Suppressor macrophage treated with lipopolysaccharide for 1 hour (primary cell): ENCODE measurements at places on chromosomes 3 and 15.

DNA sequence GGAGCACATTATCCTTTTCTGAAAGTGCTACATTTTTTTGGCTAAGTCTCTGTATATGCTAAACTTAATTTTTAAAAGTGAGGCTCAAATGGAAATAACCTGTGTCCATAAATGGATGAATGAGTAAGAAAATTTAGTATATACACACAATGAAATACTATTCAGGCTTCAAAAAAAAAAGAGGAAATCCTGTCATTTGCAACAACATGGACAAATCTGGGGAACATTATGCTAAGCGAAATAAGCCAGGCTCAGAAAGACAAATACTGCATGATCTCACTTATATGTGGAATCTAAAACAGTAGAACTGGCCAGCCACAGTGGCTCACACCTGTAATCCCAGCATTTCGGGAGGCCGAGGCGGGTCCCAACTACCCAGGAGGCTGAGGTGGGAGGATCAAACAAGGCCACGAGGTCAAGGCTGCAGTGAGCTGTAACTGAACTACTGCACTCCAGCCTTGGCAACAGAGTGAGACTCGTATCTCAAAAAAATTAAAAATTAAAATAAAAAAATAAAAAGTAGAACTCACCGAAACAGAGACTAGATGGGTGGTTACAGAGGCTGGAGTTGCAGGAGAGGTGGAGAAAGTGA is 25.8 kb downstream of the CCDC12 start:
- DNase-seq, result peak; percentile 58

- DNase-seq, result no peak
Observed at GRCh38 chr3:12483410-12483809, 870 bp upstream of the TSEN2 start.

GRCh38 chr3:64756398-64756986 is 68.7 kb upstream of the ADAMTS9 start:
- peak; percentile 4 for DNase-seq

GRCh38 chr3:144384241-144384979 is 412.8 kb downstream of the DIPK2A start:
- no peak for DNase-seq

DNA sequence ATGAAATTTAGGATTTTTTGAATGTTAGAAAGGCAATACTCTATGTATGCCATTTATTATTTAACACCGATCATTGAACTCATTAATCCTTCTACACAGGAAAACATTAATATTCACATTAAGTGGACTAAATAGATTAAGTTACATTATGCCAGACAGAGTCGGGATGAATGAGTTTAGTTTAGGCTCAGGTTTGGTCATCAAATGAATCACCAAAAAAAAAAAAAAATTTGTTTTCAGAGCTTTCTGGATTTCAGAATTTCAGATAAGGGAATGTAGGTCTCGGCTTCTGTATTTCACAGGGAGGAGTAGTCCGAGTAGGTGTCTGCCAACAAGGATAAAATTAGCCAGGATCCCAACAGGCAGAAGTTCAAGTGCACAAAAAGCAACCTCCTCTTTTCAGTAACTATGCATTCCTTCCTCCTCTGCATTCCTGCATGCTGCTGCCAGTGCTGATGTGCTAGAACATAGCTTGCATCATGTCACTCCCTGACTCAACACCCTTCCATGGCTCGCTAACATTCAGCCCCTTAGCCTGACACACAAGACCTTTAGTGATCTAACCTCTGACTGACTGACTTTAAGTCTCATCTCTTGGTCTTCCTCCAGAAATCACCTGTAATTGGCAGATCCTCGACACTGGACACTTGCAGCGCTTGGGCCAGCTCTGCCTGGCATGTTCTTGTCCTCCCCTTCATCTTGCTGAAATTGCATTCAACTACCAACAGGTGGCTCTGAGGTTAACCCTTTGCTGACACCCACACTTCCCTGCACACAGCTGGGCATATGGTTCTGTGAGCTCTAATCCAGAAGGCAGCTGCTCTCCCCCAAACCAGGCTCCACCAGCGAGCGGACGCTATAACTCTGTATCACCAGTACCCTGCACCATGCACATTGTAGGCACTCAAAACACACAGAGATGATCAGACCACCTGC is 145.4 kb upstream of the PROK2 start:
- DNase-seq, result peak; percentile 38

DNA sequence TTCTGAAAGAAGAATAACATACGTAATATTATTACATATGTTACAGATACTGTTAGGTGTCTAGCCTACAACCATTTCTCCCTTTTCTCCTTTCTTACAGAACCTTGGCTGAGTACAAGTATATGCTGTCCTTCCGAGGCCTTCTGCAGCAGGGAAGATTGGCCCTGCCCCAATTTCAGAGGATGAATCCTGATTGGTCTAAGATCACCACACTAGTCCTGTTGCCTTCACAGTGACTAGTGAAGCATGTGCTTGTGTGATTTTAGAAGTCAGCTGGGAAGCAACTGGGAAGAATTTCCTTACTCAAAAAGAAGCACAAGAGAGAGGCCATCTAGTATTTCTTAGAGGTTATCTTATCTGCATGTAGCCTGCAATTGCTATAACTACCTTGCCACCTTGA is 30.6 kb upstream of the MECOM start:
- no peak for DNase-seq

- no peak for DNase-seq
Observed at GRCh38 chr3:118511402-118511801, 523.2 kb downstream of the IGSF11 start.

DNA sequence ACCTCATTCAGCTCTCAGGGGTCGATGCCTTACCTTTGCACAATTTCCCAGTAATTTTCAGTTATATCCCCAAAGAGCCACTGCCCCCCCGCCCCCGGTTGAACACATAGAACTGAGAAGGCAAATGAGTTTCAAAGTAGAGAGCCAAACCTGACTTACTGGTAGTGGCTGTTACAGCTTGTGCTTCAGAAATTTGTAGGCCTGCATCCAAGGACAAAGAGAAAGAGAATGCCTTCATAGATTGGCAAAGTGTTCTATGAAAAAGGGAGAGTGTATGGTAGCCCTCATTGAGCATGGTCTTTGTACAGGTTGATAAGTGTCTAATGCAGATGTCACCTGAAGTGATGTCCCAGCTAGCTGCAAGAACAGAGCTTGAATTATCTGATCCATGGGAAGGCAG is 13.9 kb downstream of the SEMA6D start:
- DNase-seq, result no peak

DNA sequence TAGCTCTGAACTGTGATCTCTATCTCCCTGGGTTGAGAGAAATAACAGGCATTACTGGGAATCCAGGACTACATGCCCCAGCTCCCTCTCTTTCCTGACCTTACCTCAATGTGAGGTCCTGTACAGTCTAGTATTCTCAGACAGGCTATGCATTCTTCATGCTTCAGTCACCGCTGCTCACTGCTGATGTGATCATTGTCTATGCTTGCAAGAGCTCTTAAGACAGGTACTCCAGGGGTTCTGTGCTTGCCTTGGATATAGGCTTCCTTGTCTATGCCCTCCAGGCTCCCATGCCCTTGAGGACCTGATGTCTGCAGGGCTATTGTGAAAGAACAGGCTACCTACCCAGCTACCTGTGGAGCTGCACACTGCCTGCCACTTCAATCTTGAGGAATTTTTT is 183.6 kb downstream of the MBNL1 start:
- DNase-seq, result no peak

- no peak for DNase-seq
Observed at GRCh38 chr3:15659254-15659975, 57.9 kb downstream of the BTD start.

DNA sequence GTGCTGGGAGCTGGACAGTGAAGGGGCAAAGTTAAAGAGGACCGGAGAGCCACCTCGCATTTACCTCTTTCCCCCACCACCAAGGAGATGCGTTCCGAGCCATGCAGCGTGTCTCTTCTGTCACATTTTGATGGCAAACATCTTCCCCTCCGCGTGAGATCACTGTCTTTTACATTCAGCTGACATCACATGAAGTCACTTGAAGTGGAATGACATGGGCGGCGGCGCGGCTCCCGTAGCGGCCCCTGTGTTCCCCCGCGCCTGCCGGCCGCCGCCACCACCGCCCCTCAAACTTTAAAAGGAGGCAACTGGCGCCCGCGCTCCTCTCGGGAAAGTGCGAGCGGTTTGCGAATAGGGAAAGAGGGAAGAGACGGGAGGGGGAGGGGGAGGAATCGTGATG is at the start of gene FEZF2:
Gene FEZF2, minus strand, starts transcription at position 336 of the 400 bp plus-strand sequence. CDS start 682 bp downstream, outside the sequence.
- no peak for DNase-seq

- peak; percentile 39 for DNase-seq
Observed at GRCh38 chr3:133377396-133377795, 22.5 kb upstream of the BFSP2 start.

GRCh38 chr3:177689869-177690268 is 492.6 kb upstream of the TBL1XR1 start:
- peak; percentile 46 for DNase-seq

DNA sequence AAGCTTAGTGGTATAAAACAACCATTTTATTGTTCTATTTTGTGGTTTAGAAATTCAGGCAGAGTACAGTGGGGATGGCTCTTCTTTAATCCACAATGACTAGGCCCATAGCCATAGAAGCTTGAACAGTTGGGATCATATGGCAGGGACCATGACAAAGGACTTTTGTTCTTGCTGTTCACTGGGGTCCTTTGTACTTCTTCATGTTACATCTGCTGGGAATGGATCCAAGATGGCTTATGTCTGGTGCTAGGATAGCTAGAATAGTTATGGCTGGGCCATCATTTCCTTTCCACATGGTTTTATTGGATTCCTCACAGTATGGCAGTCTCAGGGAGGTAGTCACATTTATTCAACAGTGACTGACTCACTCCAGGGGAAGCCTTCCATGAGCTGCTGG is 427.9 kb upstream of the AGTR1 start:
- no peak for DNase-seq

DNA sequence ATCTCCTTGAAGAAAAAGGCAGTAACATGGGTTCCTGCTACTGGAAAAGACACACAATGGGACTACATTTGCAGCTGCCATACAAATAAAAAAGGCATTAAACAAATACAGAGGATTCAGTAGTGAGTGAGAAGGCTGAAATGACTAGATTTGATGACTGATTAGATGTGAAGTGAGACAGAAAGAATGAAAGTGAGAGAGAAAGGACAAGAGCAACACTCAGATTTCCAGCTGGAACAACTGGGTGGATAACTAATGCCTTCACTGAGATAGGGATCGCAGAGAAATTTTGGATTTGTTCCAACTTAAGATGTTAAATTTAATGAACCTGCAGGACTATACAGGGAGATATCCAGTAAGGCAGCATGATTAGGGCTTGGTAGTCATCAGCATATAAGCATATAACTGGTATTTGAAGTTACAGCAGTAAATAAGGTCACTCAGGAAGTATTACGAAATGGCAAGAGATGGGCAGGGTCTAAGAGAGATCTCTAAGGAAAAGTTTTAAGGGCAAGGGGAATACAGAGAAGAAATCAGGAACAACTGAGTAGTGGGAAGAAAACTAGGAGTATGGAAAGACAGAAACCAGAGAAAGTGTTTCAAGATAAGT is 8.2 kb downstream of the OSBPL11 start:
- DNase-seq, result peak; percentile 32

- no peak for DNase-seq
Observed at GRCh38 chr3:36302158-36302509, 78.2 kb upstream of the STAC start.

- DNase-seq, result no peak
Observed at GRCh38 chr15:56034514-56034913, 41.1 kb upstream of the NEDD4 start.

- peak; percentile 63 for DNase-seq
Observed at GRCh38 chr3:50356553-50356952, 2.8 kb downstream of the TMEM115 start.

- DNase-seq, result peak; percentile 94
Observed at GRCh38 chr15:70492240-70493177, 270.8 kb downstream of the UACA start.

DNA sequence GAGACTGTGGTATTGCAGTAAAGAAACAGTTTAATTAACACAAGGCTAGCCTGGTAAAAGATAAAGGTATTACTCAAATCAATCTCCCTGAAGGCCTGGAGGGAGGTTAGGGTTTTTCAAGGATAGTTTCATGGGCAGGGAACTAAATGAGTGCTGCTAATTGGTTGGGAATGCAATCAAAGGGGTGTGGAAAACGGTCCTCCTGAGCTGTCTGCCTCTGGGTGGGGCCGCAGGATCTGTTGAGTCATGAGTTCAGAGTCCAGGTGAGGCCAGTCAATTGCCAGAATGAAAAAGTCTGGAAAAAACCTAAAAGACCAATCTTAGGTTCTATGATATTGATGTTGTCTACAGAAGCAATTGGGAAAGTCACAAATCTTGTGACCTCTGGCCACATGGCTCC is 293.2 kb downstream of the MCTP2 start:
- DNase-seq, result no peak

DNA sequence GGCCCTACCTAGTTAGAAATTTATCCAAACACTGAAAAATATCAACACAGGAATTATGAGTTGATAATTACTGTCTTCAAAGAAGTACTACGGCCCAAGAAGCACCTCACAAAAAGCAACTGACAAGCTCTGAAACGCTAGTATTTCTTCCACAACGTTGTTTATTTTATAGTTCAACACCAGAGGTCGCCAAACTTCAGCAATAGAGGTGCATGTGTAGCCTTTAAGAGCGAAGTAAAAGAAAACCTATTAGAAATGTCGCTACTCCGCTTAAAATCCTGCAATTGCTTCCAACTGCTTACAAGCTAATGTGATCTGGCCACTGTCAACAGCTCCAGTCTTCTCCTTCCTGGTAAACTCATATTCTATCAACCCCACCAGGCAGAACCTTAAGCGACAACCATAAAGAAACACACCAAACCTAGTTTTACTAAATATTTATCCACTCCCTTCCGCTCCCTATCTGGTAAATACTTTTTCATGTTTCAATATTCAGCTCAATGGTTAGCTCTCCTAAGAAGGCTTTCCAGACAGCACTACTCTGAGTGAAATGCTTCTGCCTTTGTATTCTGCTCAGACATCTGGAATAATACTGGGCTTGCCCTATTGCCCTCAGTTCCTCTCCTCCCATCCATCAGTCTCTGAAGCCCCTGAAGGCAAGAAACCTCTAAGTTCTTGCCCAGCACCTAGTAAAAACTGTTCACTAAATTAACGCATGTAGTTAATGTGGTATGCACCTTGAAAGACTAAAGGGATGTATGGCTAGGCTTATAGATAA is 110.2 kb downstream of the NR1I2 start:
- peak; percentile 71 for DNase-seq

GRCh38 chr3:139534455-139534812 is 5.1 kb downstream of the RBP1 start:
- no peak for DNase-seq

- no peak for DNase-seq
Observed at GRCh38 chr3:53376679-53377078, 29.3 kb upstream of the DCP1A start.
